ENCODE measurements at places on chromosomes 6 and 20. TPM values are rescaled to one million over a fixed set of nuclear protein-coding genes. Genes with fewer than 3 reads are reported as not detected.

ERMARD gene
- total RNA-seq = 38.5 TPM

TSPO2 gene
- total RNA-seq = not detected

THBD gene
- total RNA-seq = 0.26 TPM

VPS16 gene
- total RNA-seq = 35.3 TPM

IRF4 gene
- 0.72 TPM for total RNA-seq

GNL1 gene
- 90.6 TPM for total RNA-seq

GRCh38 chr20:51516855-51517254 lies 25.7 kb downstream of the NFATC2 start:
- DNase-seq = no peak

- DNase-seq = no peak
Observed at GRCh38 chr6:5562277-5562676, 301.0 kb downstream of the FARS2 start.

- no peak for DNase-seq
Observed at GRCh38 chr6:101832371-101832770, 438.9 kb downstream of the GRIK2 start.

- no peak for DNase-seq
Observed at GRCh38 chr20:53823121-53823764, 229.6 kb upstream of the ZNF217 start.

GRCh38 chr20:34583544-34583943 lies 25.0 kb downstream of the MAP1LC3A start:
- no peak for DNase-seq

DNA sequence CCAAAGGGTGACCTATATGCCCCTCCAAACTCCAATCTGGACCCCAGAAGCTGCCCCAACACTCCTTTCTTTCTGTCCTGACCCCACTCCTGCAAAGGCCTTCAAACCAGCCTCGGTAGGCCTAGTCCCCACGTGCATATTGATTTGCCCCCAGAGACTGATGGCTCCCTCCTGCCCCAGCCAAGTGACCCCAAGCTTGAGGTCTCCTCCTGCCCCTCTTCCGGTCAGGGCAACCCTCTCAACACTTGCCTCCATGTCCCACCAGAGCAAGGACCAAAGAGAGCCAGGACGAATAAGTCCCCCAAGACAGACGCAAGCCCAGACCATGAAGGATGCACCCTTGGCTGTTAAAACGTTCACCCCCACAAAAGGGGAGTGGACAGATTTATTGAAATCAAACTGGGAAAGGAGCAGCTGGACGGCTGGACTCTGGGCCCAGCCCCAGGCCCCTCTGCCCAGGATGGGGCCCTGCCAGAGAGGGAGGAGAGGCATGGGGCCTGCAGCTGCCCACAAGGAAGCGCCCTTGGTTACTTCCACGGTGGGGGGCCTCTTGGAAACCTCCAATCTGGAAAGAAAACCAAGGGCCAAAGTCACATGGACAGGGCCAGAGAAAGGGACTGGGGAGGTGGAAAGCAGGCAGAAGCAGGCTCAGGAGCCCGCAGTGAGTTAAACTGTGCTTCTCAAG lies 2.4 kb upstream of the SPEF1 start:
- no peak for DNase-seq

GRCh38 chr6:107345393-107345792 lies 114.0 kb downstream of the PDSS2 start:
- no peak for DNase-seq

DNA sequence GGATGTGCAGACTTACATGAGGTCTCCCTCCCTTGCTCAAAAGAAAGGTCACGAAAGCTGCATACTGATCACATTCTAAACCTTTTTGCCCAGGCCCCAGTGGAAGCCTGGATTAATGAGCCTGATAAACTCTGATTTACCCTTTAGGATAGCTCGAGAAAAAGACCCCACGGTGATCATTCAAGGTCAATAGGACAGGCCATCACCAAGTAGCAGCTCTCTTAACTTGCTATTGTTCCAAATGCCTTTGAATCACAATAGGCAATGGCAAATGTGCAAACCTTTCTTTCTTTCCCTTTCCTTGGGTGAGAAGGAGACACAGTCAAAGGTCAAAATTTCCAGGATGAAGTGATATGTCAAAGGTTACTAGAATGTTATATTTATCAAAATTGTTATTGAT lies 327.3 kb downstream of the HDGFL1 start:
- DNase-seq = no peak

All from Panc1 (cell line).